ELR (cell line): ENCODE measurements at places on chromosomes 5 and 9.

DNA sequence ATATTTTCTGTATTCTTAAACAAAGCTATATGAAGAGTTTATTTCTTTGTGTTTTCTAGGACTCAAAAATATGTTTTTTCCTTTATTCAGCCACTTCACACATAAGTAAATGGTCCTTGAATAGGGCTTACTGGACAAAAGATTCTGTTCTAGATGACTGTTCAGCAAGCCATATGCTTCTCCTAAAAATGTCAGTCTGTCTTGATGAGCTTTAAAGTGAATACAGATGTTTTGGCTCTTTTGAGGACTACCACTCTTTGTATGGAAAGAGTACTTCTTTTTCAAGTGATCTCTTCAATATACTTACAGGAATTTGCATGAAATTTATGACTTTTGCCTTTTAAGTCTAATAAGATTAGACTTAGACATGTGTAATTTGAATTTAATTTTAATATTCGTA is 8.4 kb downstream of the NDUFS4 start:
- DNase-seq, result no peak

GRCh38 chr5:91235271-91235694 is 147.8 kb downstream of the ARRDC3 start:
- DNase-seq, result no peak

GRCh38 chr9:122122903-122123632 is 30.0 kb upstream of the TTLL11 start:
- peak; percentile 74 for DNase-seq

DNA sequence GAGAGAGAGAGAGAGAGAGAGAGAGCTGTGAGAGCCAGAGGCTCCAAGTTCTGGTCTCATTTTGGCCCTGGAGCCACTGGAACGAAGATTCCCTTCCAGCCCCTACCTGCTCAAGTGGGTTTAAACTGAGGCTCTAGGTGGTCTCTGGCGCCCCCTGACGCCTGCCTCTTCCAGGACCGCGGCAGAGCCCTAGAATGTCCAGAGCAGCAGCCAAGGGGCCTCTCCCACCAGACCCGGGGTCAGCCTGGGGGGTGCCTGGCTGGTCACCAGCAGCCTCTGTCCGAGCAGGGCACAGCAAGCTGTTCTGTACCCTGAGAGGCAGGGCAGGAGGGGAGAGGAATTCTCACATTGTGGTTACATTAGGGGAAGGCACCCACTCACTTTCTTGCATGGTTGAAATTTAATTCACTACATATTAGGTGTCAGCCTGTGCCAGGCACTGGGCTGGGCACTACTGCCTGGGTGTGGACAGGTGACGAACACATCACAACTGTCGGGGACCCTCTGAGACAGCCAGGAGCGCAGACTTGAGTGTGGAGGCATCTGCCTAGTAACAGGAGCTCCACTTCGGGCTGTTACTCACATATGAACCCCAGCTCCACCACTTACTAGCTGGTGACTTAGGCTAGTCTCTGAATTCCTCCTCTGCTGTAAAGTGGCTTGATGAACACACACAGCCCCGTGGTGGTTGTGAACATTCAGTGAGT is 44.5 kb downstream of the AMBP start:
- peak; percentile 26 for DNase-seq

DNA sequence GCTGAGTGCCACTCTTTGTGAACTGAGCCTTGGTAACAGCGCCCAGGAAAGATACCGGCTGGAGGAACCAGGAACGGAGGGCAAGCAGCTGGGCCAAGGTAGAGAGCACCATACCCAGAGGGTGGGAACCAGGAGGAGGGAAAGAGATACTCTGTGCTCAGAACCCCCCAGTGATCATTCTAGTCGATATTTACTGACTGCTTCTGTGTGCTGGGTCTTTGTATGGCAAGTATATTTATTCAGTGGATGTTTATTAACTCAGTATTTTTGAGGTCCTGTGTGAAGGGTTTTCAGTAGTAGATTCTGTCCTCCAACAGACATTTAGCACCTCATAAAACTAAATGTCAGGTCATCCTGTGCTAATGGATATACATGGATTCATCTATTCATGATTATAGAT is 62.3 kb upstream of the RARS1 start:
- DNase-seq, result no peak

DNA sequence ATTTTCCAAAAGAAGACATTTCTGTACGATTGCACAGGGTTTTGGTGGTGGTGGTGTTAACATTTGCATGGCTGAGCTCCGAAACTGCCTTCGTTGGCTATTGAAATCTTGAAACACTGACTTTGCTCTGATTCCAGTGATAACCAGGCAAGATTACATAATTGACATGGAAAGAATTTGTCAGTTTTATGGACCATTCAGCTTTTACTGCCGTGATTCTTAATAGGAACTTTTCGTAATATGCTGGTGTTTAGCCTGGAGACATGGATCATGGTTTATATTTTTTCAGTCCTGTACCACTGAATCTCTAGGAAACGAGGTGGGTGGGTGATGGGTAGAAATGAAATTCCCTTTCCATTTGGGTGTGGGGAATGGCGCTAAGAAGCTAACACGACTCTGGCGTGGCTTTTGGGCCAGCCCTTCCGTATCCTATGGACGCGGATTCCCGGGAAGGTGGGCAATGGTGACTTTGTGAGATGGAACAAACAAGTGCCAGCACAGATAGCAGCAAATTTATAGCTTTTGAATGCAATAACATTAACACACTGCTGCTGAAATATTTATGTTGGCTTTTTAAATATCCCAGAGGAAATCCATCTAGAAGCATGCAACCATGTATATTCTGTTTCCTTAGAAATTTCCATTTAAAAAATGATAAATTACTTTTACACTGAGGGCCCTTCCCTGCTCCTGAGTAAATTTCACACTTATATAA is 36.8 kb downstream of the LIX1 start:
- DNase-seq, result no peak

DNA sequence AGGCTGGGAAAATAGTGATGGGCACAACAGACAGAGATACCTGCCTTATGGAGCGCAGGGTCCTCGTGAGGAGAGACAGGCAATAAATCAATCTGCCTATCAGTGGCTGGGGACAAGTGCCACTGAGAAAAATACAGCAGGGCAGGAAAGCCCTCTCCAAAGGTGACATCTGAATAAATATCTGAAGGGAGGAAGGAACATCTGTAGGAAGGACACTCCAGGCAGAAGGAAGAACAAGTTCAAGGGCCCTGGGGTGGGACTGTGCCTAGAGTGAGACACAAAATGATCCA is 53.7 kb upstream of the SLC25A51 start:
- no peak for DNase-seq

- peak; percentile 68 for DNase-seq
Measured at GRCh38 chr5:115549154-115549553, 4.6 kb upstream of the FEM1C start.

- DNase-seq, result no peak
Measured at GRCh38 chr9:91873637-91874051, 76.4 kb downstream of the ROR2 start.

- DNase-seq, result no peak
Measured at GRCh38 chr5:174338185-174339010, 292.9 kb downstream of the NSG2 start.

GRCh38 chr9:127007638-127008037 is 93.1 kb downstream of the RALGPS1 start:
- no peak for DNase-seq

- DNase-seq, result no peak
Measured at GRCh38 chr5:14112998-14113652, 30.0 kb upstream of the TRIO start.

DNA sequence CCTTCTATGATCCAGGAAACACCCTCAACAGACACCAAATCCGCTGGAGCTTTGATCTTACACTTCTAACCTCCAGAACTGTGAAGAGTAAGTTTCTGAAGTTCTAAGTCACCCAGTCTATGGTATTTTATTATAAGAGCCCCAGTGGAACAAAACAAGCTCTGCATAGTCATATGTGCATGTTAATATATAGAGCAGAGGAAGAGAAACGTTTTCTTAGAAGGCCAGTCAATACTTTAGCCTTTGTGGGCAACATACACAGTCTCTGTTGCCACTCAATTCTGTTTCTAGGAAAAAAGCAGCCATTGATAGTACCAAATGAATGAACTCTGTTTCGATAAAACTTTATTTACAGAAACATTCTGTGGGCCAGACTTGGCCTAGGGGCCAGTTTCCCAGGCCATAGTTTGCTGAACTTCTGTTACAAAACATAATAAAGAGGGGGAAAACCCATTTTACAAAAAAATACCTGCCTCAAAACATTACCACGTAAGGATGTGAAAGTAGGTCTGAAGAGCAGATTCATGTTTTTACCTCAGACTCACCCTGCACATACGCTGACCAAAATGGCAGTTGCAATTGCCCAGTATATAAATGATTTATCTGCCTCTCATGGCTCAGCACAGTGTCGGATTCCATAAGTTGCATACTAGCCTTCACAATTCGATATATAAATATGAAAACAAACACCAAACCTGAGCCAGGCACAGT is 350.5 kb downstream of the SLIT3 start:
- no peak for DNase-seq

GRCh38 chr5:83474991-83475390 is 3.4 kb downstream of the VCAN start:
- peak; percentile 33 for DNase-seq

DNA sequence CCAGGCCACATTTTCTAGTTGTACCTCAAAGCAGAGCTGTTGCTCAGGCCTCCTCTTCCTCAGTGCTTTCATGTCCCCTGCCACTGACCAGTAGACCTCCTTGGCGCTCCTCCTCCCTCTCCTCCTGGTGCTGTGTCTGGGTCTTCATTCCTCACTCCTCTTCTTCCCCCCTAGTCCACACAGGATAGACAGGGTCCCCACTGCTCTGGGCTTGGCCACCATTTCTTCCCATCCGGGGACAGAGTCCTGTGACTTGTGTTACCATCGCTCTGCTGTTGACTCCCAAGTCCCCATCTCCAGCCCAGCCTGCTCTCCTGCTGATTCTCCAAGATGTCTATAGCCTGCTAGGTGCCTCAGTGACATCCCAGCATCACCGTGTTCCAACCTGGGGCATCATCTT is 88.2 kb upstream of the HRH2 start:
- no peak for DNase-seq

DNA sequence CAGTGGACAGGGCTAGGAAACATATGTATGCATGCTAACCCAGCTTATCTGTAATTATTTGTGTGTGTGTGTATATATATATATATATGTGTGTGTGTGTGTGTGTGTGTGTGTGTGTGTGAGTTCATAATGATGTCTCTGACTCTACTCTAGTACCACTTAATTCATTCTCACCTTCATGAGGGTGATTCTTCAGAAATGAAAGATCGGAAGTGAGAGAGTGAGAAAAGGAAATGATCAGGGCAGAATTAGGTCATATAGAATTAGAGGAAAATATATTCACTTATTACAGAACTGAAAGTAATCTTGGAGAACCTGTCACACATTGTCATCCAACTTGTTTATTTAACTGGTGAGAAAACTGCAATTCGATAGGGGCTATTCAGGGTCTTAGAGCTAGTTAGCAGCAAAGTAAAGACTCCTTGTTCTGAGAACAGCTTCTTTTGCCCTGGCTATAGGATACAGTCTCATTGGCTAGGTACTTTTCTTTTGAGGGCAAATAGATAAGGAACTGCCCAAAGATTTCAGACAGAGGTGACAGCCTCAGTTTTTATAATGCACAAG is 58.8 kb downstream of the C9orf153 start:
- no peak for DNase-seq

DNA sequence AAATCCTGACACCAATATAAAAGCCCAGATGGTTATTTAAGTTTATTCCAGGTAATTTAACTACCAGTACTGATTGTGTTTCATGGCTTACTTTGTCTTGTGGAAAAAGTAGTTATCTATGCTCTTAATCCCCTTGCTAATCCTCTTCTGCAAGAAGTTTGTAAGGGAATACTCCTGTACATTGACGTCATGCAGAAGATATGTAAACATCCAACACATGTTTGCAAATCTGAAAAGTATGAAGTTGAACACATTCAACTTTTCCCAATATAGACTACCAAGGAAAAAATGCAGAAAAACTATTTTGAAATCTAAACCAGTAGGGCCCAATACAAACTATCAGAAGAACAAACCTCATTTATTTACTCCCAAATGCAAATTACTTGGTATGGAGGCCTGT is 56.3 kb upstream of the ELL2 start:
- peak; percentile 87 for DNase-seq
